Head of caudate nucleus (tissue), 42 donors: ENCODE measurements at places on chromosomes 6 and 20.

DNA sequence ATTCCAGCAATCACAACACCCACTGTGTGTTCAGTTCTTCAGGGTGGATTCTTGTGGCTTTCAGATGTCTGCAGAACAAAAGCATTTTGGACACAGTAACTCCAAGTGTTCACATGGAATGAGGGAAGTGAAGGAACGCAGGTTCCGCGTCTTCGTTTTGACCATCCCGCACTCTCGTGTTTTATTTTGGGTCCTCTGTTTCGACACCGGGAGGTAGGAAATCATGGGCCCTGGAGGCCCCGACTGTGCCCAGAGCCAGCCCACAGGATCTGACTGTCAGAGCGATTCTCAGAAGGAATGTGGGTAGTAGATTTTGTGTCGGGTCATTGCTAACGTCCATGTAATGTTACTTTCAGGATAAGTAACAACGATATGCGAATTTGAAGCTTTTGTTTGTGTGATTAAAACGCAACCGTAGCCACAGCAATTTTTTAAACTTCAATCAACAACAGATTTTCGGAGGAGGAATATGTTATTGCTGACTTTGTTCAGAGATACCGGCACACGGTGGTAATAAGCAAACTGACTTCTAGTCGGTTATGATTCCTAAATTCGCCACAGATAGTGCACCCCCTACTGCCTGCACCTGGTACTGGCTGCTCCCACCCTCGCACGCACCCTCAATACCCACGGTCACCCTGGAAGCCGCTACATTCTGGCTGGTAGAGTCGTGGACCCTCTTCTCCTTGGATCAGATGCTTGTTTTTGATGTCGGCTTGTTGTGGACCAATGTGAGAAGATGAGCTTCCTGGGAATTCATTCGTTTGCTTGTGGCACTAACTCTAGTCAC, 10.5 kb downstream of the NPEPL1 start:
- no peak for DNase-seq

DNA sequence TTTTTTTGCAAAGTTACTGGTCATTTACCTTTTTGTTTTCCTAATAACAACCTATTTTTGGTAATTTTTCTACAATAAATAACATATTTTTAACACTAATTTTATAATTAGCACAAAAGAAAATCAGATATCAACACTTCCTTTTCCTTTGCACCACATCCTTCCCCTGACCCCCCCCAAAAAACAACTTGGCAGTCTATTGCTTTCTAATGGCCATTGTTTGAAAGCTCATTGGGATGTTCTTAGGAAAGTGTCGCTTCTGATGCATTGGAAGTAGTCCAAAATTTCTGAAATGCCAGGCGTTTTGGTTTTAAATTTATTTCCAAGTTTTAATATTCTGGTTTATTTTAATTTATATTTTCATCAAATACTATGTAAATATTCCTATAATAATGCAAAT, 407.8 kb downstream of the EYS start:
- DNase-seq, result no peak

DNA sequence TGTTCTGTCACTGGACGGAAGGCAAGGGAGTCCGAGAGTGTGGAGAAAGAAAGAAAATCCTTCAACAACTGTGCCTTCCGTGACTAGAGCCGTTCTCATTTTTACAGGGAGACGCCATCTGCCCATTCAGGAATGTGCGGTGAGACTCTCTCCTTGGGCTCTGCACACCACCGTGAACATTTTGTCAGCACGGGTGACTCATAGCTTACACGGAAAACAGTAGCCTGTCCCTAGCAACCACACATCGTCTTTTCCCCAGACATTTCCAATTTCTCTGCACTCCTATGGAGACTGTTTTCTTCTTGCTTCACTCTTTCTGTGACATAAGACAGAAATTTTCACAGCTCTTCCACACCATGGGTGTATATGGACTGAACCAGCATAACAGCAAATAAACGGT, 55.1 kb downstream of the TBXT start:
- no peak for DNase-seq

DNA sequence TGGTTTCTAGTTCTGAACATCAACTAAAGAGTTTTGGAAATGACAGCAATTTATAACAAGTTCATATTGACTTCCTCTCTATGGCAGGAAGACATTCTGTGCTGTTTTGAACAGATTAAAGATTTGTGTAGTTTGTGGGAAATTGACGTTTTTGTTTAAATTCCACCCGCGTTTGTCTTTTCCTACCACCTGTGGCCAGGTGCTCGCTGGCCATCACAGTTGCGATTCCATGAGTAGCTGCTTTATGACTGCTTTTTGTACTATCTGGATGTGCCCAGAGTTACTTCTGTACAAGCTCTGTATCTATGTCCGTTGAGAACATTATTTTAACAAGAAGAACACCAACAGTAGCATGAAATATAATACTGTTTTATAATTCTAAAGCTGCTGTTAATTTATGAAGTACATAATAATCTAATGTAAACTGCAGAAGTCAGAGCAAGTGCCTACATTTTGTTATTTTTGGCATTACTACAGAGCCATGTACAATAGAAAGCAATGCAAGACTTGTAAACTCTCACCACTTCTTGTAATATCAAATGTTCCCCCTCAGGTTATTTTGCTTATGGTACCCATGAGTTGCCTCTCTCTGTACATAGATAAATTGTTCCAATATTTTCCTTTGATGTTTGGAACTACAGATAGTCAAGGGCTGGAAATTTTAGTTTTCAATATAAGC, 33.5 kb downstream of the ZBTB2 start:
- DNase-seq, result no peak

DNA sequence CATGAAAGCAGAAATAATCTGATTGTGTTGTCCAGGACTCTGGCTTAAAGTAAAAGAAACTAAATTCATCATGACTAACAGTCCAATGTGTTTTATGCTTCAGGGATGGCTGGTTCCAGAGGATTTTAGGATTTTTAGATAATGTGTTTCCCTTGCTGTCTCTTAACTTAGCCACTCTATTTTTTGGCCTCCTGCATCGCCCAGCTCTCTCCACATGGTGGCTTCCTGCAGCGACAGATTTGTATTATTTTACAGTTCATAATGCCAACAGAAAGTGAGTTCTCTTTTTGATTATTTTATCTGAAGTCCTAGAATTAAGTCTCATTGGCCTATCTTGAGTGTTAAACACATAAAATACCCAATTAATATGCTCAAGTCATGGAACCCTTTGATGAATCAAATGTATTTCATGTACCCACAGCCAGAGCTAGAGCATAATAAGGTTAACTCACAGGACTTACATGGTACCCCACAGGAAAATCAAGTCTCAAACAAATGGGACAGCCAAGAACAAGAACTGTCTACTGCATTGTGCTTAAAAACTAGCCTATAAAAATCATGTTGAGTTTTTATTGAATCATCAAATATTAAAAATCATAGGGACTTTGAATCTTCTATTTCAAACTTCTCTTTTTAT, 582.5 kb downstream of the DOK5 start:
- DNase-seq, result no peak

DNA sequence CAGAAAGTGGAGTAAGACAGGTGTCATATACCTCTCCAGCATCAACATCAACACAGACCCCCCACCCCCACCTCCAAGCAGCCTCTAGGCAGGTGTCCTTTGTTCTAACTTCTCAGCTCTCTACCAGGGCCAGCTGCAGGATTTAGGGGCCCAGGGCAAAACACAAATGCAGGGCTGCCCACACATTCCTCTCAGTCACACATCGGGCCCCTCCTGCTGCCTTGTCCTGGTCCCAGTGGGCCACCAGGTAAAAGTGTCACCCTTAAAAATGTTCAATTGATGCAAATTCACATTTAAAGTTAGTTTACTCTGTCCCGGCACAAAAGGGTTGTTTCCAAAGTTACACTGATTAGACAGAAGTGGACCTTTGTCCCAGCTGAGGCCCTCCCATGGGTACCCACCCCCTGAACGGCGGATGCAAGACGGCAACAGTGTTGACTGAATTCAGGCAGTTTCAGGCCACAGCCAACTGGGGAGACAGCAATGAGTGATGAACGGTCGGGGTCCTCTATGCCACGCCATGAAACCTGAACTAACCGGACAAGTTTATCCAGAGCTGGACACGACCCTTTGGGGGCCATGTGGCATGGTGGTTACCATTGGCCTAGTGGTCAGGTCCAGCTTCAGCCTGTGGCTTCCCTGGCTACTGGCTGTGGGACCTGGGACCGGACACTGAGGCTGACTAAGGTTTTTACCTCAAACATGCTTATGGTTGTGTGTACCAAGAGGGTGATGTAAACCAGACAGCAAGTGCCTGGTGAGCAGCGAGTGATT, 52.2 kb upstream of the UNC93A start:
- DNase-seq, result no peak

- DNase-seq, result no peak
These were observed 118.0 kb upstream of the ARID1B start for GRCh38 chr6:156658966-156659821.

DNA sequence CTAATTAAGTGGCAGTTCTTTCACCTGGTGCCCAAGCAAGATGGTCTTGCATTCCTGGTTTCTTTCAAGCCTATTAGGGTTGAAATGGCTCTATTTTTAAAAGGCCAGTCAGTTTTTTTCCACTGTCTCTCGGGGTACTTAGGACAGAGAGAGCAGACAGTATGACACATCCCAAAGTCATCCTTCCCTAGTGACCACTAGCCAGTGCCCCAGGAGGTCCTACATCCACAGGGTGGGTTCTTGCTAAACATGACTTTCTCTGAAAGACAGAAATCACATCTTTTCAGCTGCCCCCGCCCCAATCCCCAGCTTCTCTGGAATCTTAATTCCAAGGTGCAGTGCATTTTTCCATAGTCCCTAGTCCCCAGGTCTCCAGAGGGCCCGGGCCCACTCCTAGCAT, 192.4 kb downstream of the SLC24A3 start:
- no peak for DNase-seq

DNA sequence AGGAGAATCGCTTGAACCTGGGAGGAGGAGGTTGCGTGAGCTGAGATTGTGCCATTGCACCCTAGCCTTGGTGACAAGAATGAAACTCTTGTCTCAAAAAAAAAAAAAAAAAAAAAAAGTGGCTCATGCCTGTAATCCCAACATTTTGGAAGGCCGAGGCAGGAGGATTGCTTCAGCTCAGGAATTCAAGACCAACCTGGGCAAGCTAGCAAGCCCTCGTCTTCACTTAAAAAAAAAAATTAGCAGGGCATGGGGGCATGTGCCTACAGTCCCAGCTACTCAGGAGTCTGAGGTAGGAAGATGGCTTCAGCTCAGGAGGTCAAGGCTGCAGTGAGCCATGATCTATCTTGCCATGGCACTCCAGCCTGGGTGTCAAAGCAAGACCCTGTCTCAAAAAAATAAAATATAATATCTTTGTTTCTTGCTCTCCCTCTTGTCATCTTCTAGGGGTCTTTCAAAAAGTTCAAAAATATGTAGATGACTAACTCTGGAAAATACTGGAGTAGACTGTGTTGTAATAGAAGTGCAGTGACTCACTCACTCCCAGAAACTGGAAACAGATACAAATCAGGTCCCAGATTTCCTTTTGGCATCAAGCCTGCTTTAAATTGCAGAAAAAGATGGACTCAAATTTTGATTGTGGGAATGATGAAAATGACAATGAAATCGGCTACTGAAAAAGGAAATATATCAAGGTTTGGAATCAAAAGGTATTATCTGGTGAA, 2.8 kb upstream of the GINM1 start:
- DNase-seq, result no peak

GRCh38 chr6:21005816-21006570, 471.7 kb downstream of the CDKAL1 start:
- DNase-seq, result no peak

DNA sequence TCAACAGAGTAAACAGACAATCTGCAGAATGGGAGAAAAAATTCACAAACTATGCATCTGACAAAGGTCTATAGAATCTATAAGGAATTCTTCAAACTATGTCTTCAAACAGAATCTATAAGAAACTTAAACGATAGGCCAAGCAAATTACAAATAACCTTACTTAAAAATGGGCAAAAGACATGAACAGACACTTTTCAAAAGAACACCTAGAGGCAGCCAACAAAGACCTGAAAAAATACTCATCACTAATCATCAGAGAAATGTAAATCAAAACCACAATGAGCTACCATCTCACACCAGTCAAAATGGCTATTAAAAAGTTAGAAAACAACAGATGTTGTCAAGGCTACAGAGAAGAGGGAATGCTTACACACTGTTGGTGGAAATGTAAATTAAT, 81.3 kb downstream of the ID4 start:
- DNase-seq, result no peak

GRCh38 chr6:71481011-71481410, 192.4 kb downstream of the OGFRL1 start:
- no peak for DNase-seq

- DNase-seq, result no peak
These were observed 23.1 kb upstream of the CGA start for GRCh38 chr6:87118054-87118453.

DNA sequence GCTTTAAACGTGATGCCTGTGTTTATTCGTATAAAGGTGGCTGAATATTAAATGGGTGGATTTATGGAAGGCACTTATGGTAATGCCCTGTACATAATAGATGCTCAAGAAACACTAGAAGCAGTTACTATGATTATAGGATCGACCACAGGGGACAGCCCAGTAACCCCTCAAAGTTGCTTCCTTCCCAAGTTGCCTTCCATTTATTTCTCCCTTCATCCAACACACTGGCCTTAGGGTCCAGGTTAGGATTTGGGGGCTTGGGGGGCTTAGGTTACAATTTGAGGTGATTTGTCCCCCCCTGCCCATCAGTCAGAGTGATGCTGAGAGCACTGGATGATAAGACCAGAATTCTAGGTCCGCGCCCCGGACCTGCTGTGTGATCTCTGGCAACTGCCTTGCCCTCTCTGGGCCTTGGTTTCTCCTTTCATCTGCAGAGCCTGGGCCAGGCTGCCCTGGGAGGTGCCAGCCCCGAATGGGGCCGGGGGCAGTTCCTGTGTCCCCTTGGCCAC, 101.5 kb downstream of the CEBPB start:
- no peak for DNase-seq

DNA sequence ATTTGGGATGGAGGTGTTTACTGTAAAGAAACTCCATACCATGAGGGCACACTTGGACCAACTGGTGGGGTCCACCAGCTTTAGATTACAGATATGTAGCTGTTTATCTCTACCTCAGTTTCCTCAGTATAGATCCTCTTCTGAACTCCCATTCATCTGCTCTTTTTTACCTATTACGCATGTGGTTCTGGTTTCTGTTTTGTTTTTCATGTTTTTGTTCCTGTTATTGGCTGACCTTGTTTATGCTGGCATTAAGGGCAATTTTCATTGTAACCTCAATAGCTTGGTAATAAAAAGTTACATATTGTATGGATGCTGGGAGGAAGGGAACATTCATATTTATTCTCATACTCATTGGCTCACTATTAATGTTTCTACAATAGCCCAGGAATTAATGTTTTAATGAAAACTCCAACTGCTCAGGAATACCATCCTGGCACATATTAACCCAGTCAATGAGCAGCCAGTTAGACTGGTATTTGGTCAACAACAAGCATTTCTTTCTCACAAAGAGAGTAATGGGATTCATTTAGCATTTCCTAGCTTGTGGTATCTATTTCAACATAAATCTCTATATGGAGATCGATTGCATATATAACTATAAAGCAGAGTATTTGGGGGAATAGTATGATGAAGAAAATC, 83.8 kb upstream of the FAM184A start:
- no peak for DNase-seq

GRCh38 chr20:45892049-45892825, 1.1 kb downstream of the CTSA start:
- no peak for DNase-seq
